H4 (cell line): ENCODE measurements at places on chromosomes 4 and X. TPM values are rescaled to one million over a fixed set of nuclear protein-coding genes. Genes with fewer than 3 reads are reported as not detected.
A peak's percentile ranks its signal among the peaks of the same experiment; 100 is the strongest.

GRCh38 chr4:93317561-93317960 is 511.0 kb upstream of the ATOH1 start:
- DNase-seq, result no peak

DNA sequence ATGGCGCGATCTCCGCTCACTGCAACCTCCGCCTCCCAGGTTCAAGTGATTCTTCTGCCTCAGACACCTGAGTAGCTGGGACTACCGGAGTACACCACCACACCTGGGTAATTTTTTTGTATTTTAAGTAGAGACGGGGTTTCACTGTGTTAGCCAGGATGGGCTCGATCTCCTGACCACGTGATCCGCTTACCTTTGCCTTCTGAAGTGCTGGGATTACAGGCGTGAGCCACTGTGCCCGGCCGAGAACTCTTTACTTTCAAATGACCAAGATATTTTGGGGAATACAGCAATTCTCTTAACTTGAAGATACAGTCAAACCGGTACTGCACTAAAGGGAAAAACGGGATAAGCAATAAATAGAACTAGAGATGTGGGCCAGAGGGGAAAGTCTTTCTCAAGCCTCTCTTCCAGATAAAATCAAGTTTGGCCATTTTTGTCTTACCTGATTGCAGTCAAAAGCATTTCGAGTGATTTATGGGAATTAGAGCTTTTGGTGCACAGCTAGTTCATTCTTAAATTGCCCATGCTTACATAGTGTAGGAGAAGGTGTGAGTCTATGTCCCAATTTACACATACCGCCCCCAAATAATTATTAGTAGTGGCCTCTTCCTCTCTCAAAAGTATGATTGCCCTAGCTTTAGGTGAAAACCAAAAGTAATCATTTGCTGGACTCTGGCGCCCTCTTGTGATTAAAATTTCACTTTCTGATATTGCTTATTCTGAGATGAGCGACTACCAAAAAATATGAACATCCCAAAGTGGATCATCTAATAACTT is 53.2 kb upstream of the ABCG2 start:
- no peak for DNase-seq

DNA sequence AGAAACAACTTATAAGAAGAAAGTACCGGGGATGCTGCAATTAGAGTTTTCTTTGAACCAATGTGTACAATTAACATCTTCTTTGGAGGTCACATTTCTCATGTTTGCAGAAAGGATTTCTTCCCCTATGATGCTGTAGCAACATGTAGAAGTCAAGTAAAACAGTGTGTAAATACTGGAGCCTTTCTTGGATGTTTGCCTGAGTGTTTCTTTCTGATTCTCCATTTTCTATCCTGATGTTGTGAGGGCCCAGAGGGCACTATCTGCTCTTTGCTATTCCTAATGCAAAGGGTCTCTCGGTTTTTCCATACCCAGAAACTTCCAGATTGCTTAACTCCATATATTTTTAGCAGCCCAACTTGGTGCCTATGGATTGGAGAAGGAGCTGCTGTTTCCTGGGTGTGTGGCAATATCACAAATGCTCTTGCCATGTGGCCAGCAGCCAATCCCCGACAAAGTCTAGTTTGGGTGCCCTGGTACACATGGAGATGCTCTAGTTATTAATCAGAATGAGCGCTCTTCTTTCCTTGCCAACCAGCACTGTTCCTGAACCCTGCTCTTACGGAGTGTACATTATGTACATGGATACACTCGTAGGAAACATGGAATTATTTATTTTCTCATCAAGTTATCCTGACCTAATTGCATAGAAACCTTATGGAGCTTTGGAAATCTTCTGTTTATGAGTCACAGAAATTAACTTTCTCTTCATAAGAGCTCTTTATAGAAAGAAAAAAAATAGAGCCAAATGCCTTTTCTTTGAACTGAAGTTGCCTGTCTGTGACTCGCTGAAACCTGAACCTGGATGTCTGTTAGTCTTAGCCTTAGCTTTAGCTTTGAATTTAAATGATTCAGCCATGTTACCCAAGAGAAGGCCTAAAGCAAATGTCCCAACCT is 67.0 kb upstream of the GPC4 start:
- no peak for DNase-seq

DNA sequence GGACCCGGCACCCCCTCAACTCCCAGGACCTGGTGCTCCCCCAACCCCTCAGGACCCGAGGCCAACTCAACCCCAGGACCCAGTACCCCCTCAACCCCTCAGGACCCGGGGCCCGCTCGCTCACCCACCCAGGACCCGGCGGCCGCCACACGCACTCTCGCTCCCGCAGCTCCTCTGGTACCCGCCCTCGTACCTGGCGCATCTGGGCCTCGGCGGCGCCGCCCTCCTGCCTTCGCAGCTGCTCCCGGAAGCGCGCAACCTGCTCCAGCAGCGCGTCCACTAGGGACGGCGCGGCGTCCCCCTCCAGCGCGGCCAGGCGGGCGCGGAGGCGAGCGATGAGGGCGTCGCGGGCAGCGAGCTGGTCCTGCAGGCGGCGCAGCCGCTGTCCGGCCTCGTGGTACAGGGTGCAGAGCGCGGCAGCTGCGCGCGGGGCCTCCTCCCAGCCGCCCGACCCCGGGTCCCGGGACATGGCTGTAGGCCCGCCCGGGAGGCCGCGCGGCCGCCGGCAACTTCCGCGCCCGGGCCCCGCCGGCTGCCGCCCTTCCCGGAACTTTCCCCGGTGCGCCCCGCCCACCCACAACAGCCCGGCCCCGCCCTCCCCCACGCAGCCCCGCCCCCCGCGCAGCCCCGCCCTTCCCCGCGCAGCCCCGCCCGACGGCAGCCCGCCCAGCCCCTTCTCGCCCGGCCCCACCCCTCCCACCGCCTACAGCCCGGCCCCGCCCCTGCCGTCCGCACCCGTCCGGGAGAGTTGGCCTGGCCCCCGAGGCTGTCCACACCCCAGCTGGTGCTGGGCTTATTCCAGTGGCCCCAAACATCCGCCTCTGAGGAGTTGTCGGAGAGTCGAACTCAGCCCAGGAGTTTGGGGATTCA is at the start of gene TNIP2:
Gene TNIP2, minus strand, starts transcription at position 516 of the 870 bp plus-strand sequence. Its CDS starts 47 bp downstream, at position 469.
- DNase-seq, result peak; percentile 70

GRCh38 chr4:165079476-165079875 is 25.8 kb downstream of the TRIM75 start:
- no peak for DNase-seq

- DNase-seq, result no peak
Measured at GRCh38 chr4:155008389-155008788, 200.0 kb upstream of the NPY2R start.

DNA sequence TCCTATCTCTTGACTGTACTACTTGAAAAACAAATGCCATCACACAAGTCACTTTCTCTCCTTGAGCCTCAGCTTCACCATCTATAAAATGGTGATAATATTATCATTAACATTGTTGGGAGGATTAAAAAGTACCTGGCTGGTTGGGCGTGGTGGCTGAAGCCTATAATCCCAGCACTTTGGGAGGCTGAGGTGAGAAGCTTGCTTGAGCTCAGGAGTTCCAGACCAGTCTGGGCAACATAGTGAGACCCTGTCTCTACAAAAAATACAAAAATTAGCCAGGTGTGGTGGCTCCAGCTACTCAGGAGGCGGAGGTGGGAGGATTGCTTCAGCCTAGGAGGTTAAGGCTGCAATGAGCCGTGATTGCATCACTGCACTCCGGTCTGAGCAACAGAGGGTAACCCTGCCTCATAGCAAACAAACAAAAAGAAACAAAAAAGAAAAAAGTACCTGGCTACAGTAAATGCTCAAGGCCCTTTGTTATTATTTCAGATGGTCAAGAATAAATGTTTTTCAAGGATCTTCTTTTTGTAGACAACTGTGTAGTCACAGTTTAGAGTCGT is 120.3 kb downstream of the CHRNA9 start:
- DNase-seq, result peak; percentile 28

The DMRTC1 gene
- total RNA-seq, result not detected in 2 replicates

DNA sequence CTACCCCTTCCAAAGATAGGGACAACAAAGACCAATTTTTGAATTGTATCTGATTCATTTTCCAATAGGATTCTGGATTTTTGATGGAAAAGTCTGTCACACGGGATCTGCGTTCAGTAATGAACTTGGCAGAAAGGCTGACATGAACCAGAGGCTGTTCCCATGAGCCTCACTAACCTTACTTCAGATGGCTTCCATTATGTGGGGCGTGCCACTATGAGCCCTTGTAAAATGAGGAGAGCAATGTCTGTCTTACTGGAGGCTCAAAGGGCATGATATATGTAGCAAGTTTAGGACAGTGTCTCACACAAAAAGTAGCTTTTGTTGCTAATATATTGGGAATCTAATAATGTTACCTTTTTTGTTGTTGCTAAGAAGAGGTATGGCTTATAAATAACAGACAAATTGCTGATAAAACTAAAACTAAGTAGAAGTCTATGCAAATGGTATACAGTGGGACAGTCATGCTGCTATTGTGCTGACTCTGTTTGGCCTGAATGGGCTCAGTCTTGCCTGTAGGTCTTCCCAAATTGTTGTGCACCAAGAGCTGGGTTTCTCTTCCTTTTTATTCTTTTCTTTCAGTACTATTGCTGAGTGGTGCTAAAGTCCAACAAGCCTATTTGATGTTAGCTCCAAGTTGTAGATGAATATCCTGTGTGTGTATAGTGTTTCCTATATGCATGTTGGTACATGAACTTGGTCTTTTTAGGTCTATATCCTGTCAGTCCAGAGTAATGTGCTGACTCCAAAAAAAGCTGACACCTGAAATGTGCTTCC is 132.1 kb downstream of the SPRY1 start:
- no peak for DNase-seq

DNA sequence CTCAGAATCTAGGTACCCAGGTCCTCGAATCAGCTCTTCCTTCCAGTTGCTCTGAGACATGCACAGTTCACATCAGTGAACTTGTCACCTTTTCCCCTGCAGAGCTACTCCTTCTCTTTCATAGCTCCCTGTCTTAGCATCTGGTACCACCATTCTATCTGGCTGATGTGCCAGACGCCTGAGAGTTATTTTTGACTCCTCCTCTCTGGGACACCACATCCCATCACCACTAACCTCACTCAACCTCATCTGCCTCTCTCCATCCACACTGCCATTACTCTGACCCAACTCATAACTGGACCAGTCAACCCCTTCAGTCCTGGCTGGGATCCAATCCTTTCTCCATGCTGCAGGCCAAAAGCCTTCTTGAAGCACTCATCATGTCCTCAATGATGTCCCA is 44.5 kb downstream of the SLC2A9 start:
- no peak for DNase-seq

The STATH gene
- 0.29 and 0.37 TPM in 2 replicates for total RNA-seq

- DNase-seq, result no peak
Measured at GRCh38 chr4:70994387-70995099, 1.1 kb downstream of the DCK start.

The NELFA gene
- total RNA-seq, result 17.9 and 22.0 TPM in 2 replicates

- DNase-seq, result no peak
Measured at GRCh38 chrX:53598169-53598568, 88.3 kb downstream of the HUWE1 start.

GRCh38 chrX:130304587-130305368 is 34.9 kb upstream of the SLC25A14 start:
- DNase-seq, result no peak

DNA sequence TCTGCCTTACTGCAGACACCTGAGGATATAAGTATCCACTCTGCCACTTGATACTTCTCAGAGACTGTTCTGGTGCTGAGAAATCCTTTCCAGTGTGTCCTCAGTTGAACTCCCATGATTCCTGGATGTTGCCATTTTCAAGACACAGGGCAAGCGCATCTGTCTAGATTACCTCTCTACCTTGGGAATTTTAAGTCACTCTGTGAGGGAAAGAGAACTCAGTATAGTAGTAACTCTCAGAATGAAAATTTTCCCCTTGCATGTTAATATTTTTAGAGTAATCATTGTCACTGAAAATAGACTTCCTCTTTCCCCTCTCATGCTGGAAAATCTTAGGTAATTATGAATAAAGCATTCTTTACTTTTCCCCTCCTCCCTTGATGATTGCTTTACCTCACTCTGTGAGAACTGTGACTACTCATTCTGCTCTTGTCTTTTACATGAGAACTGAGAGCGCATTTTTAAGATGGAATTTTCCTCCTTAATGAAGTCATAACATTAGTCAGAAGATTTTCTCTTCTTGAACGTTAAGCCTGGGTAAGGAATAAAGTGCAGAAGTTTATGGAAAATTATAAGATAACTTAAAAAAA is 45.0 kb downstream of the TET2 start:
- DNase-seq, result no peak

DNA sequence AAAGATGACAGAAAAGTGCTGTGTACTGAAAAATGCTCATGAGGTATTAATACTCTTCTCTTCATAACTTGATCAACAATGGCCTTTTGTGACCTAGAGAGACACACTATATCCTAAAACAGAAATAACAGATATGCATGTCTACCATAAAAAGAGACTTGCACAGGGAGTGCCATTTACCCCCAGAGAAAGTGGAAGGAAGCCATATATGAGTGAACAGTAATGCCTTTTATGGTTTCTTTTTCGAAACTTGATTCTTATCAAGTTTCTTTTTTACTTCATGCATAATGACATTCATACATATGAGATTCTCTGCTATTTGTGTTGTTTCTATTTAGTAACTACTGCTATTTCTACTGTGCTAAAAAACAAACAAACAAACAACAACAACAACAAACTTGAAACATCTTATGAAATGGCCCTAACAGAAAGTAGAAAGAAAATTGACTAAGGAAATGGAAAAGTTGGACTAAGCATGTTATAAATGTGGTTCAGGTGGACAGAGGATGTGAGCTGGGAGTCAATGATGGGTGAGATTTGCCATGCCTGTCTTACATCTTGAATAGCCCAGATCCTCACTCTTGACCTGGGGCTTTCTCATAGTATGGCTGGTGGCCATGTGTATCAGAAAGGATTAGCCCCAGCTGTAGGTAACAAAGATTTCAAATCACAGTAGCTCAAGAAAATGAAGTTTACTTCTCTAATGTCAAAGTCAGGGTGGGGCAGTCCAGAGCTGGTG is 43.8 kb downstream of the GEMIN8 start:
- DNase-seq, result no peak

The STPG2 gene
- total RNA-seq, result not detected in 2 replicates

DNA sequence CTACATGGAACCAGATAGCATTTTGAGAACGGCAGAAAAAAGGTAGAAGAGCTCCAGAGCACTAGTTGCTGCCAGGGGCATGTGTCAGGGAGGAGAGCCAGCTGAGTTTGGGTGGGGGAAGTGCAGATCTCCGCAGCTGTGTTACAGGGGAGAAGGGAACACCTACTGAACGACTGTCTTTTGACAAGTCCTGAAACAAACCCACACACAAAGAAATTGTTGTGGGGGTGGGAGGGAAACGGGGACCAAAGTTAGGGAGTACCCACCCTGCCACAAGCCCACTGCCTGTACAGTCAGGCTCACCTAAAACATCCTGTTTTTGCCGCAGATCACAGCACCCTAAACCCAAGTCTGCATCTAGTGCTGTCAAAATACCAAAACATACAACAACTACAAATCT is 55.5 kb downstream of the LEF1 start:
- no peak for DNase-seq

- DNase-seq, result no peak
Measured at GRCh38 chrX:109830157-109830703, 97.2 kb upstream of the ACSL4 start.
